ENCODE measurements at places on chromosomes 2 and 18.

DNA sequence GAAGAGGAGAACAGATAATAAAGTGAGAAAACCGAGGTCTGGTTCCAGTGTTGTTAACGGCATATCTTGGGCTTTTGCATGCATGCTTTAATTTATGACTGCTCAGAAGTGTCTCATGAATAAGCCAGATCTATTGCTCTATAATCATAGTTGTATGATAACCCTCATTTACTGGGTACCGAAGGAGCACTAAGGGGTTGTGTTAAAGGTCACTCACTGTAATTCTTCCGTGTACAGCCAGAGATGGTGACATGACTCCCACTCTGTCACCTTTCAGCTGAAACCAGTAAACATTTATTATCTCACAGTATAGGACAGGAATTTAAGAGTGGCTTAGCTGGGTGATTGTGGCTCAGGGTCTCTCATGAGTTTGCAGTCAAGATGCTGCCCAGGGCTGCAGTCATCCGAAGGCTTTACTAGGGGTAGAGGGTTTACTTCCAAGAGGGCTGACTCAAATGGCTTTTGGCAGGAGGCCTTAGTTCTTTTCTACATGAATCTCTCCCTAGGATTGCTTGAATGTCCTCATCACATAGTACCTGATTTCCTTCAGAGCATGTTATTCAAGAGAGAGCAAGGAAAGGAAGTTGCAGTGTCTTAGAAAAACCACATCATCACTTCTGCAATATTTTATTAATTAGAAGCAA lies 107.0 kb downstream of the NAB1 start:
- DNase-seq: no peak

DNA sequence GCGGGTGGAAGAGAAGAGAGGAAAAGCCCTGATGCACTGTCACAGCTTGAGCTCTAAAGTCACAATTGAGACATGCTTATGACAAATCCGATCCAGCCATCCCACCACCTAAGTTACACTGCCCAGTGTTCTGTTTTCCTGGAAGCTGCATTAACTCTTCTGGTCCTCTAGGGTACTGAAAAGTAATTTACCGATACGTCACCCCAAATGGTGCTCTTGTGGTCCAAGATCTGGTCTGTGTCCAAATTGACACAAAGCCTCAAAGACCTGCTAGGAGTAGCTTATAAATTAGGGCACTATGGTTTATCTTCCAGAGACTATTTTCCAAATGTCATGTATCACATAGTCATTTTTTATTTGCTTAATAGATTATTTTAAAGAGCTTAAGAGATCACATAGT lies 186.7 kb upstream of the ETAA1 start:
- no peak for DNase-seq

- DNase-seq: no peak
Measured at GRCh38 chr2:165852394-165852793, 58.3 kb upstream of the GALNT3 start.

DNA sequence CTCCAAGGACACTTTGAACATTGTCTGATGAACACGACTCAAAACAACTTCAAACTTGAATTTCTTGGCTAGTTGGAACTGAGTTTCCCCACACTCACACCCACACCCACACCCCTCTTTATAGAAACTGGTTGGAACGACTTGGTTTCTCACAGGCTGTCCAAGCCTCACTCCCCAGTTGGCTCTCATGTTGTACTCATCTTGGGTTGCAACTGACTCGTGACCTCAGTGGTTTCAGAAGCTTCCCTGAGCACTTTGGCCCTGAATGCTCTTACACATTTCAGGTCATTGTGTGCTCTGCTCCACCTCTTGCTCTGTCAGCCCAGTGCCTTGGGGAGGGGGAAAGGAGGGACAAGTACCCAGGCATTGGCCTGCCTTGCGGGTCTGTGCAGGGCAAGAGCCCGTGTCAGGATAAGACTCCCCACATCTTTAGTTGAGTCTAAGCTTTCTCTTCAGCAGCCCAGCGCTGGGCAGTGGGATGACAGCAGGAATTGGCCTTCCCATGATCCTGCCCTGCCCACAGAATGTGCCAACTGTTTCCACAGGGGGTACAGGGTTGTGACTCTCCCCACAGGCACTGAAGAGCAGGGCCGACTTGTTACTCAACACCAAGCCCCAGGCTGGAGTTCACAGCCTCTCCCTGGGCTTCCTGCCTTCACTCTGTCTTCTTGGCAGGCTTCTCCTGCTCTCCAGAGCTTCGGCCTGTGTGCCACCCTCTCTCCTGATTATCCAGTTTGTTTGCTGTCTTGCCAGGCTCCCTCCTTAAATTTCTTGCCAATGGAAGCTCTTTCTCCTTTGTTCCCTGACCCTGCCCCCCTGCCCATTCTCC lies 104.6 kb downstream of the RTN4 start:
- no peak for DNase-seq

DNA sequence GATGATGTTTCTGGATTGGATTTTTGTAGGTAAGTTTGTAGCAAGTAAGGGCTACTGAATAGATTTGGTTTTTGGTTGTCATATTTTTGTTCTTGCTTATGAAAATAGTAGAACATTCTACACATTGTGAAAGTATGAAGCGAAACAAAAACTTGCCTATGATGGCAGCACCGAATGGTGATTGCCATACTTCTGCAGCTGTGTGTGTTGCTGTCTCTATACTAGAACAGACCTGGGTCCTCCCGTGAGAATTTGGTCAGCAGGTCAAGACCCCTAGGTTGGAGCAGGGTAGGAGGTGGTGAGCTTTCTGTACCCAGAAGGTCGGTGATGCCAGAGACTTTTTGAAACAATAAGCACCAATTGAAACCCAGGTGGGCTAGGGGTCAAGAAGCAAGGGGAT lies 322.6 kb downstream of the PRKCE start:
- no peak for DNase-seq

- DNase-seq: no peak
Measured at GRCh38 chr2:235383272-235383843, 110.5 kb upstream of the AGAP1 start.

DNA sequence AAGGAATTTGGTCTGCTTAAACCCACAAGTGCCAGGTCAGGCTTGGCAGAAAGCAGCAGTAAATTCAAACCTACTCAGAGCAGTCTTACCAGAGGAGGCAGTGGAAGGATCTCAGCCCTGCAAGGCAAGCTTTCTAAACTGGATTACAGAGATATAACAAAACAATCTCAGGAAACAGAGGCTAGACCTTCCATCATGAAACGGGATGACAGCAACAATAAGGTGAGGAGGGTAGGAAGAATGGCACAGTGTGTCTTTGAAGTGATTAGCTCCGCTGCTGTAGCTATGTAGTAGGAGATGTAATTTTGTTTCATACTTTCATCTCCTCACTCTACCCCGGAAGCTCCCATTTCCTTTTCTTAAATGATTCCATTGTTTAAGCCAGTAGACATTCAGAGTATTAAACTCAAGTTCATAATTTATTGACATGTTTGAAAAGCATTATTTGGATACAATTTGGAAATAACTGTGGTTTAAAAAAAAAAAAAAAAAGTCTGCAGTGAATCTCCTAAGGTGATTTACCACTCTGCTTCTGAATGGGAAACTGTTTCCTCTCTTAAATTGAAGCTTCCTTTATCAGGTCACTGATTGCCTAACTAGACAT lies 29.4 kb upstream of the DYSF start:
- no peak for DNase-seq

GRCh38 chr2:55106148-55106547 lies 55.9 kb upstream of the RTN4 start:
- DNase-seq: no peak

GRCh38 chr2:50004667-50005066 lies 850.4 kb upstream of the FSHR start:
- no peak for DNase-seq

DNA sequence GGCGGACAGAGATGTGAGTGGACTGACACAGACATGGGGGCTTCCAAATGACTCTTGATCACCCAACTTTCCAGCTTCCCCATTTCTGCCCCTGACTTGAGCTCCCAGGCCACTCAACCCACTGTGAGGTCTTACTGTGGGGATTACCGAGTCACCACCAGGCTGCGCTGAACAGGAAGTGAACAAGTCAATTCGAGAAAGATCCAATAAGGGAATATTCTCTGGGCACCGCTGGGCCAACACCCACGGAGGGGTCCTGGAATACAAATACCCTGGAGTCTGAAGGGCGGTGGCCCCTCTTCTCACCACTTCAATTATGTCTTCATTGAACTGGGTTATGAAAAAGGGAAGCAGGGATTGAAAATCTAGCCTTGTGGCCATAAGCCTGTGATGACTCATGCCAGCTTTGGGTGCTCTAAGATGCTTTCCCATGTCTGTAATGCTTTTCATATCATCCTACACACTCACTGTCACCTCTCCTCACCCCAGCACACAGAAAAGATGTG lies 37.7 kb downstream of the BCL11A start:
- DNase-seq: peak; percentile 38

- no peak for DNase-seq
Measured at GRCh38 chr2:64905338-64906024, 83.7 kb upstream of the SLC1A4 start.

GRCh38 chr18:58418361-58418760 lies 210.5 kb downstream of the ALPK2 start:
- no peak for DNase-seq

- DNase-seq: no peak
Measured at GRCh38 chr2:112541315-112542122, 746 bp upstream of the POLR1B start.

- peak; percentile 47 for DNase-seq
Measured at GRCh38 chr18:49846361-49846662, 33.0 kb upstream of the ACAA2 start.

- DNase-seq: no peak
Measured at GRCh38 chr2:111071600-111072171, 49.0 kb upstream of the BCL2L11 start.

DNA sequence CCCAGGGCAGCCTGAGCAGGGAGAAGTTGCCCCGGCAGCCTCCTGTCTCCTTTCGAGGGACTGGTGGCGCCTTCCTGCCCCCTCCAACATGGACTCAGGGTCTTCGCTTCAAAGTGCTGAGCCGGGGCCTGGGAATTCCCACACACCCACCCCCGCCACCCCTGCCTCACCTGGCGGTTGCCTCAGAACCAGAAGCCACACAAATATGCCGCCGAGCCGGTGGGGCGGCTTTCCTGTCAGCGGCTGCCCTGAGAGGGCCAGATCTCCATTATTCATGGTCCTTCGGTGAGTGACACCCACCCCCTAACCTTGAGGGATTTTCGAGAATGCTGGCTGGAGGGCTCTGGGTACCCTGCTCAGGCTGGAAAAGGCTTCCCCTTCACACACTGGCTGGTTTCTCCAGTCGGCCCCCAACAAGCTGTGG lies 71.7 kb downstream of the SMAD7 start:
- peak; percentile 39 for DNase-seq

DNA sequence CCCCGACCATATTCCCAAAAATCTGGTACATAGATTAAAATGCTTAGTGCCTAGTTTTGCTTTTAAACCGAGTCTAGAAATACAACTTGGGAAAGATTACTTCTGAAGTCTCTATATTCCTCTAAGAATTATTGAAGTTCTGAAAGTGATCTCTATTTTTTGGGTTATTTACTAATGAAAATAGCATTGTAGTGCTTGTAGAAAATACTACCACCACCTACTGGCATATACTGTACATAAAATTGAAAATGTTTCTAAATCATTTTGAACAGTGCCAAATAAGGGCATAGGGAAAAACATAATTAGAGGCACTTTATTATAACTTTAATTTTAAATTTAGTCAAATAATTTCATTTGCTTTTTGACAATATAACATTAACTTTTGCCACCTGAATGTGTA lies 1399.6 kb upstream of the ZEB2 start:
- DNase-seq: no peak

DNA sequence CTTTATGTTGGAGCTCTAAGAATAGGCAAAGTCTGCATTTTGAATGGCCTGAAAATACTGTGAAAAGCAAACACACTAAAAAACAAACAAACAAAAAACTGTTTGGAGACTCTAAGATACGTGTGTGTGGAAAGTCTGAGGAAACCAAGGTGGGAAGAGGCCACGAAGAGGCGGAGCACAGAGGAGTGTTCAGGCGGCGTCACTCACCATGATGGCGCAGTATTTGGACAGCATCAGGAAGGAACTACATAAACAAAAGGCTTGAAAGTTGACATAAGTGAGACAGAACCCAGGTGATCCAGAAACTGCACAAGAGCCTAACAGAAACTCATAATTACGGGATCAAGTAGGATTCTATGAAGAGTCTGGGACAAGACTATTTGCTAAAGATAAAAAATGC lies 50.8 kb upstream of the SOS1 start:
- no peak for DNase-seq

DNA sequence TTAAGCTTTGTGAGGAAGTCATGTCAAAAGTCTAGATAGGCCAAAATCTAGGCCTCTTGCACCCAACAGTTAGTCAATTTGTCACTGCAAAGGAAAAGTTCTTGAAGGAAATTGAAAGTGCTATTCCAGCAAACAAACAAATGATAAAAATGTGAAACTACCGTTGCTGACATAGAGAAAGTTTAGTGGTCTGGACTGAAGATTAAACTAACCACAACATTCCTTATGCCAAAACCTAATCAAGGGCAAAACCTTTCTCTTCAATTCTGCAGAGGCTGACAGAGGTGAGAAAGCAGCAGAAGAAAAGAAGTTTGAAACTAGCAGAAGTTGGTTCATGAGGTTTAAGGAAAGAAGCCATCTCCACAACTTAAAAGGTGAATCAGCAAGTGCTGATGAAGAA lies 44.0 kb upstream of the LRRTM4 start:
- DNase-seq: no peak

DNA sequence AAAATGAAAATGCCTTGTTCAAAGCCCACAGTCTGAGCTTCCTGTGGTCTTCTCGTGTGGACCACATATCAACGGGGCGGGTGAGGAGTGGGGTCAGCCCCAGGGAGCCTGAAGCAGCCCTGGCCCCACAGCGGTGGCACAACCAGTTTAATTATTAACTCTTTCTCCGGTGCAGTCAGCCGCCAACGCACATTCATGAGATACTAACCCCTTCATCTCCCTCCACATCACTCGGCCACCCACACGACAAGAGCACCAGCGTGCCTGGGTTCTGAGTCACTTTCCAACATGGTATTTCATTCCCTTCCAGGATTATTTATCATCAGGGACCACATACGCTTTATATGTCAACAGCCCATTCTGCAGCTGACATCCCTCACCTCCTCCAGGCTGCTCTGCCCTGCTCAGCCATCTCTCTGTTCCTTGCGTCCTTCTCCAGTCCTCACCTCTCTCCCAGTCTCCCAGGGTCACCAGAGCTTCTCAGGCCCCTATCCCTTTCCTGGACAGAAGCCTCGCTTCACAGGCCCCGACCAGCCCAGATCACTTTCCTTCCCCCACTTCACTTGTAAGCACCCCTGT lies 48.0 kb upstream of the ID2 start:
- no peak for DNase-seq

GRCh38 chr2:75870133-75870532 lies 159.4 kb upstream of the GCFC2 start:
- no peak for DNase-seq

- DNase-seq: no peak
Measured at GRCh38 chr2:147548451-147548850, 296.4 kb upstream of the ACVR2A start.

GRCh38 chr2:168805615-168806014 lies 3.2 kb downstream of the NOSTRIN start:
- no peak for DNase-seq

All from right forelimb (tissue), 1 donor.